GM06990 (cell line): ENCODE measurements at places on chromosomes 12 and 14.

DNA sequence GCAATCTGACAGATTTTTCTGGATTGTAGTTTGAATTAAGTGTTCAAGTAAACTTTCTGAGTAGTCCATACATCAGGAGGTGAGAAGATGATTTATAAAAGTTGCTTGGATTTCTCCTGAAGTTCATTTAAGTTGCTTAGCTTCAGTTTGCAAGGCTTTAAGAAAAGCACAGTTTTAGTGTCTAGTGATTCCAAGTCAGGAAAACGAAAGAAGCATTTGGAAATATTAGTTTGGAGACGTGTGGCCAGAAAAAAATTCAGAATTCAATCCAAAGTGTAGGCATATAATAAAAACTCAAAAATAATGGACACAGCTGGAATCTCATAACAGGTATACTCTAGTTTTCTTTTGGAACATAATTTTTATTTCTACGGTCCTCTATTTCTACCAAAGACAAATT is 25.5 kb upstream of the PRICKLE1 start:
- DNase-seq: no peak

- no peak for DNase-seq
These were observed 10.4 kb downstream of the B4GALNT1 start for GRCh38 chr12:57622293-57623245.

DNA sequence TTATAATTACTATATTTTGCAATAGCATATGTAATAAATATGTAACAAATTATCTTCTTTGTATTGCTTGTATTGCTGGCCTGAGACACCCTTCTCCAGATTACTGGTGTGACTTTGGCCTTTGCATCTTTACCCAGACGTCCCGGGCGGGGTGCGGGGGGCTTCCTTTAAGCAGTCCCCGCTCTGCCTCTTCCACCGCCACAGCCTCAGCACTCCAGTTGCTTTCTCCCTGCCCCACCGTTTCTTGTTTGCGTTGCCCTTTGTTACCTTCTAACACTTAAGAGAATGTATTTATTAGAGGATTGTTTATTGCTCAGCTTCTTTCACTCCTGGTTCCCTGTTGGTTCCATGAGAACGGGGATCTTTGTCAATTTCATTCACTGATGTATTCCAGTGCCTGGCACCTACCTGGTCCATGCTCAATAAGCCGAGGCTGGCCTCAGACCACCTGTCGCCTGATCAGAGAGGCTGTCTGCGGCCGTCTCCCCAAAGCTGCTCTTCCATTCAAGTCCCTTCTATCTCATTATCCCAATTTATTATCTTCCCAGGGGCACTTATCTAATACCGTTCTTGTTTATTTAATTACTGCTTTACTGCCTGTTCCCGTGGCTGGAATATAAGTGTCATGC is 100.5 kb upstream of the RFLNA start:
- DNase-seq: no peak

DNA sequence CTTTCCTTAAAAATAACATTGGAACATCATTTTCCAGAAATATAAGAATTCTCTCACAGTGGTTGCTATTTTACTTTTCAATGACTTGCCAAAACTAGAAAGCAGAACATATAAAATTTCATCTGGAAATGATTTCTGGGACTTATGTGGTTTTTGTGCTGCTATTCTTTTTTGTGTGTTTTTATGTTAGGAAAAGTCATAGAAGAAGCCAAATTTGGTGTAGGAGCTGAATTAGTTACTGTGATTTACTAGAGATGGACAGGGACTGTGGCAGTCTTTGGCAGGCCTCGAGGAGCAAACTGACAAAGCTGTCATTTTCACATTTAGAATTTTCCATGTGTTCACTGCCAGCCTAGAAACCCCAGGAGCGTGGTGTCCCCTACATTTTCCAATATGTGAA is 38.3 kb upstream of the LDHB start:
- no peak for DNase-seq

- DNase-seq: no peak
These were observed 91.8 kb upstream of the BCL11B start for GRCh38 chr14:99363616-99364290.

- DNase-seq: no peak
These were observed 859.1 kb upstream of the FLRT2 start for GRCh38 chr14:84670796-84671195.

- peak; percentile 30 for DNase-seq
These were observed 10.9 kb downstream of the EVL start for GRCh38 chr14:100076133-100076532.

DNA sequence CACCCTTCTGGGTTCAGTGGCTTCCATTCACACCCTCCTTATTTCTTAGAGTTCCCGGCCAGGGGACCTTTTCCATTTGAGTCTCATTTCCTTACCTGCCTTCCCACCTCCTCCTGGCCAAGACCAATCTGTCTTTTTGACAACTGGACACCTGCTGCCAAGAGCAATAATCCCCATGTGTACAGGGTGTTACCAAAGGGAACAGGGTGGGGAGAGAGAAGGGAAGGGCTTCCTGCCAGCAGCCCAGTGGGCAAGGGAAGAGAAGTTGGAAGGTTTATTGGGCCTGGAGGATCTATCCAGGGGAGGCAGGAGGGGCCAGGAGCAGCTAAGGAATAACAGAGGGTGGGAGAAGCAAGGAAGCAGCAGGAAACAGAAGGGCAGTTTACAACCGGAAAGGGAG is 346.2 kb downstream of the C12orf75 start:
- no peak for DNase-seq

DNA sequence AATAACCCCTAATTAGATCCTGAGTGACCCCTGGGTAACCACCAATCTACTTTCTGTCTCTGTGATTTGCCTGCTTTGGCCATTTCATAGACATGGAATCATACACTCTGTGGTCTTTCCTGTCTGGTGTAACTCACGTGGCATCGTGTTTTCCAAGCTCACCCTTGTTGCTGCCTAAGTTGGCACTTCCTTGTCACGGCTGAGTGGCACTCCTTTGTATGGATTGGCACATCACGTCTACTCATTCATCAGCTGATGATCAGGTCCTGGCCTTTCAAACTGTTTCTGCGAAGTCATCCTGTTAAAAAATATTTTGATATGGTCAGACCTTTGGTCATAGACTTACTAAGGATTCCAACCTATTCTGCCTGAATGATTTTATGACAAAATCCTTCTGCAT is 87.7 kb downstream of the GLT1D1 start:
- DNase-seq: no peak

- DNase-seq: no peak
These were observed 50.7 kb downstream of the EPS8 start for GRCh38 chr12:15738438-15739015.

DNA sequence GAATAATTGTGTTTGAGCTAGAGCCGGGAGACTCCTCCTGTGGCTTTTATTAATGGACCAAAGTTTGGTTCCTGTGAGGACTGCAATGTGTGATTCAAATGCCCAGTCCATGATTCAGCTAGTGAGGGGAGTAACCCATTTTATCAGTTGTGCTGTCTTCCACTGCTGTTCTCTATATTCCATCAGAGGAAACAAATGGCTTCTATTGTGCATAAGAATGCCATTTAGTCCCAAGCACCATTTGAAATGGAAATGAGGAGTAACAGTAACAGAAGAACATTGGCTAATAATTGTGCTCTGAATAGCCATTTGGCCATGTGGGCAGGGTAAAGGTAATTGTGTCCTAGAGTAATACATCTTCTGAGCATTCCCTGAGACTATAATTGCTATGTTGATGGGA is 642.7 kb downstream of the DIO2 start:
- no peak for DNase-seq
